ENCODE measurements at places on chromosomes 2 and 18.

GRCh38 chr2:201969938-201970785 is 63.5 kb upstream of the FZD7 start:
- peak; percentile 98 for DNase-seq

GRCh38 chr2:132429941-132430573 is 13.5 kb downstream of the GPR39 start:
- DNase-seq, result no peak

DNA sequence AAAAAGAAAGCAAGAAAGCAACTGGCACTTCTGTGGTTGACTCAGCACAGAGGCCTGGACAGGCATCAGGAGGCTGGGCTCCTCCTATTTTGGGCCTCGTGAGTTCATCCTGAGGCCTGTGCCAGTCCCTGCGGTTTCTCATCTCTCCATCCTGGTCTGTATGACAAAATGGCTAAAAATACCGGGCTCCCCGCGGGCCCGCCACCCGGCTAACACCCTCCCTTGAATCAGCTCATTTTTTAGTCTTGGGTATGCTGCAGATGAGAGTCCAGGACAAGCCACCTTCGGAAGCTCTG is 62.3 kb upstream of the YWHAQ start:
- peak; percentile 31 for DNase-seq

- DNase-seq, result no peak
These were observed 12.2 kb downstream of the ROCK1 start for GRCh38 chr18:21099442-21099841.

DNA sequence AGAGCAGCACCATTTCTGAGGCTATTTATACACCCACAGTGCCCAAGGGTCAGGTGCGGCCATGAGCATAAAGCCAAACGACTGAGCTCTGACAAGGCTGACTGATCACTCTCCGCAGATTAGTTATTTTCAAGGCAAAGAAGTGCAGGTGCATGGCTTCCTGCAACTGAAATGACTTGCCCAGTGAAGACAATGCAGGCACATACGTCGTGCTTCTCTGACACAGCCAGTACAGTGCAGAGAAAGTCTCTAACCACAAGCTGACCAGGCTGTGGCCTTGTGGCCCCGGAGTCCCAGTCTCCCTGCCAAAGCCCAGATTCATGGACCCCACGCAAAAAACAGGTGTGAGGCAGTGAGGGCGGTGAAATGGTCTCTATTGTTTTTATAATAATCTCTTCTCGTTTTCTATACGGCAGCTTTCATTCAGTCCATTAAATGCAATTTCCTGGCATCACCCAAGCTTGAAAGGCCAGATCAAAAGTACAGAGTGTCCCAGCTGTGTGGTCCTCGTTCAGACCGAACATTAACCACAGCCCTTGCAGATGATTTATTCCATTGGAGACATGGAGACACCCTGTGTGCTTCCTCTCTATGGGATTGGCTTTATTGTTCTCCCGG is 447.0 kb upstream of the ID2 start:
- DNase-seq, result no peak

- DNase-seq, result no peak
These were observed 563 bp downstream of the KIF3C start for GRCh38 chr2:25981596-25982272.

GRCh38 chr2:64638502-64639120 is 15.1 kb downstream of the SERTAD2 start:
- no peak for DNase-seq

DNA sequence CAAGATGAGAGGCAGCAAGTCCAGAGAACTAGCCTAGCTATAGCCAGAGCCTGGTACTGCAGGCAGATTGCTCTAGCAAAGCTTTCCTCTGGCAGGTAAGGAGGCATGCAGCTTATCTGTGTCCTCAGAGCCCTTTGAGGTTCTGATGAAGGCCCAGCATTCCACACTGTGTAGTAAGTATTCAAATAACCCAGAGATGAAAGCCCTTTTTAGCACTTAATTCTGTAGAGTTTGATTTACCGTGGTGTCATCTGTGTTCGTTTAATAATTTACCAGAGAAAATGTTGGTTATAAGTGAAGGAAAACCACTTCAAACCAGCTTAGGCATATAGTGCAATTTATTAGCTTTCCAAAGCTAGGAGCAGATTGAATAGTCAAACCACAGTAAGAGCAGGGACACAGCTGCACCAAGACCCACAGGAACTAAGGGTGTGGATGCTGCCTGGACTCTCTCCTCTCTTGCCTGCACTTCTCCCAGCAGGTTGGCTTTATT is 226.6 kb downstream of the BABAM2 start:
- DNase-seq, result peak; percentile 64

- DNase-seq, result no peak
These were observed 9.9 kb downstream of the SH2D6 start for GRCh38 chr2:85428343-85428881.
